HFF-Myc (cell line): ENCODE measurements at places on chromosomes 7 and 10.
A peak's percentile ranks its signal among the peaks of the same experiment; 100 is the strongest.

DNA sequence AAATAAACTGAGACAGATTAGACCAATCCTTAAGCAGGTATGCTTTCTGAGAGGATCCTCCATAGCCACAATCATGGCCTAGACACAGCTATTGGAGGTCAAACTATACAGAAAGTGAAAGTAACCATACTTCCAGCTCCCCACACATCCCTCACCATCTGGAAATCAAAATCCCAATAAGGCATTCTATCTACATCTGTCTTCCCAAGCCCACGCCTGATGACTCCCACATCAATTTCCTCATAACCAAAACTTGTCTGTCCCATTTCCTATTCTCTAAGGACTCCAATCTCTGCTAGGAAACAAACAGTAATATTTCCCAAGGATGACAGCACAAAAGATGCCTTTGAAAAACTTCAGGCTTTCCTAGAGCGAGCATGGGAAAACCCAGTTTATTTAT is 247.3 kb upstream of the HPS1 start:
- no peak for DNase-seq

- DNase-seq, result no peak
Observed at GRCh38 chr10:112842832-112843360, 107.2 kb upstream of the TCF7L2 start.

DNA sequence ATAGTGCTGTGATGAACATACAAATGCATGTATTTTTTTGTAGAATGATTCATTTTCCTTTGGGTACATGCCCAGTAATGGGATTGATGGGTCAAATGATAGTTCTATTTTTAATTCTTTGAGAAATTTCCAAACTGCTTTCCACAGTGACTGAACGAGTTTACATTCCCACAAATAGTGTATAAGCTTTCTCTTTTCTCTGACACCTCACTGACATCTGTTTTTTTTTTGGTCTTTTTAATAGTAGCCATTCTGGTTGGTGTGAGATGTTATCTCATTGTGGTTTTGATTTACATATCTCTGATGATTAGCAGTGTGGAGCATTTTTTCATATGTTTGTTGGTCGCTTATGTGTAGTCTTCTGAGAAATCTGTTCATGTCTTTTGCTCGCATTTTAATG is 195.0 kb upstream of the AGK start:
- DNase-seq, result no peak

DNA sequence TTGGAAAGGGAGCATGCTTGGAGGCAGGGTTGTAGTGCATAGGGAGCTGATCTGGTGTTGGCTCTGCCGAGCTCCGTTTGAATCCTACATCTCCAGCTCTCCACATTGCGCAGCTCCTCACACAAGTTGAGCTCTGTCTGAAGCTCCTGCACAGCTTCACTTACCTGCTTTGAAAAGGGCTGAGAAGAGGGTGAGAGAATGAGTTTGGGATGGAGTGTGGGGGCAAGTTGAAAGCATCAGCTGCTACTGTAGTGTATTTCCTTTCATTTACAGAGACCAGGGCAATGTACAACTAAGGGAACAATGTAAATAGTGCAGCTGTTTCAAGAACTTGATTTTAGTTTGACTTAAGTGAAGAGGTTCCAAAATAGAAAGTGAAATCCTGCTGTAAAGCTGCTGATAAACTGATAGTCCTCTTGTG is 88.5 kb downstream of the VTI1A start:
- no peak for DNase-seq

DNA sequence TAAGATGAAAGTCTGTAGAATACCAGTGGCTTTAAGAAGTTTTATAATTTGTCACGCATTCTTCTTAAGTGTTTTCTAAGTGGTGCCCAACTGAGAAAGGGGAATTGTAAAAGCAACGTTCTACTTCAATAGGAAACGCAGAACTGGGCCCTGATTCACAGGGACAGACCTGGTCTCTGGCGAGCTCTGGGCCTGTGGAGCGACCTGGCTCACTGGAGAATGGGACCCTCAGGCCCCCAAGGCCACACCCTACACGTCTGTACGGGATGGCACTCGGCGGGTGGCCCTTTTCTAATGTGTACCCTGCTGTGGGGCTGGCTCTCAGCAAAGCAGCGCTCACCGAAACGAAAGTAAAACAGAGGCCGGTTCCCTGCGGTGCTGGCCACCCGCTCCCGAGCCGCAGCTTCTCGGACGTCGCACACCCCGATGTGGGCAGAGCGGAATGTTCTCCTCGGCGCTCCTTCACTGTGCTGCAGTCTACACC is 205.0 kb downstream of the DIP2C start:
- DNase-seq, result no peak

GRCh38 chr7:134903073-134903790 is 83.1 kb upstream of the AGBL3 start:
- no peak for DNase-seq

GRCh38 chr10:104076743-104077160 is 8.9 kb downstream of the COL17A1 start:
- peak; percentile 33 for DNase-seq

DNA sequence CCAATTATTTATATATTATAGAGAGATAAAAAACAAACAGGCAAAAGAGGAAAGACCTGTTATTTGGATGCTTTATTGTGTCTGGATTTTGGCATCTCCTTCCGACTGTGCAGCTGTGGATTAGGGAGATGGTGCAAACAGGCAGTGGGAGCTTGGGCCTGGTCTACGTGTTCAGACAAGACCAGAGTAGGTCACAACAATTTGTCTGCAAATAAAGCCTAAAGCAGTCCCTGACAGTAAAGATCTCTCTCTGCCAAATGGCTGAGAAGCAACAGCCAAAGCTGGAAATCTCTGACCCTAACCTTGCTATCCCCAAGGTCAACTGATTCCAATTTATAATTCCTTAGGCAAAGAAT is 82.0 kb downstream of the ABLIM1 start:
- DNase-seq, result no peak

DNA sequence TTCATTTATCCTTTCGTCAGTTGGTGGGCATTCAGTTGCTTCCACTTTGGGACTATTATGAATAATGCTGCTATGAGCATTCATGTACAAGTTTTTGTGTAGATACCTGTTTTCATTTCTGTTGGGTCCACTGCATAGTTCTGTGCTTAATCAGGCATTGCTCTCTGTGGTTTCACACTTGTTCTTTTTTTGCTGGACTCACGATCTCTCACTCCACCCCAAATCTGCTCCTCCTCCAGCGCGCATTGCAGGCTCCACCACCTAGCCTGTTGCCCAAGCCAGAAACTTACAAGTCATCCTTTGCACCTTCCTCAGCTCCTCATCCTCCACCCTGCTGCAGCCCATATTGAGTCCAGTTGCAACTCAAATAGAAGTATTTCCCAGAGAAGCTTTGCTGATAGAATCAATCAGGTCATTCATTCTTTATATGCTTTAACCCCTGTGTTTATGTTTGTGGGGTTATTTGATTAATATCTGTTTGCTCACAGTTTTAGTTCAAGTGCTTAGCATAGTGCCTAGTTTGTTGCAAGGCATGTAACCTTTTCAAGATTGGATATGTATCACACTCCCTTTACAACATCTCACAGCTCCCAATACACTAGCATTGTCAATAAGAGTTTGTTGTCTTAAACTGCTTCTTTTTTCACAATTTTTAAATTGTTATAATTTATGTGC is 16.6 kb upstream of the AFAP1L2 start:
- no peak for DNase-seq

- peak; percentile 82 for DNase-seq
Observed at GRCh38 chr10:116211682-116212081, 61.3 kb downstream of the GFRA1 start.

- no peak for DNase-seq
Observed at GRCh38 chr10:89413398-89413912, 913 bp upstream of the IFIT5 start.

DNA sequence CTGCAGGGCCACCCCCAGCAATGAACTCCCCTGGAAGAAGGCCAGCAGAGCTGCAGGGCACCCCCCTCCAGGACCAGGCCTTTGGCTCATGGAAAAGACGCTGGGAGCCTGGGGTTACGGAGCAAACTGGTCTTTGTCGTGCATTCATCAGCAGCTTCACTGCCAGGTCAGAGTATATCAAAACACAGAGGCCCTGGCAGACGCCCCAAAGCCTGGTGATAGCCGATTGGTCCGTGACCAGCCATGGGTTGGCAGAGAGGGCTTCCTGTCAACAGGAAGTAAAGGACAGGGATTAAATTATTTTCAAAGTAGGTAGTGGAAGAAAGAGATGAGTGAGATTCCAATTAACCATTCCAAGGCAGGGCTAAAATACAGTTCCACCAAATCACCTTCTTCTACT is 9.0 kb downstream of the PRKAG2 start:
- DNase-seq, result no peak

DNA sequence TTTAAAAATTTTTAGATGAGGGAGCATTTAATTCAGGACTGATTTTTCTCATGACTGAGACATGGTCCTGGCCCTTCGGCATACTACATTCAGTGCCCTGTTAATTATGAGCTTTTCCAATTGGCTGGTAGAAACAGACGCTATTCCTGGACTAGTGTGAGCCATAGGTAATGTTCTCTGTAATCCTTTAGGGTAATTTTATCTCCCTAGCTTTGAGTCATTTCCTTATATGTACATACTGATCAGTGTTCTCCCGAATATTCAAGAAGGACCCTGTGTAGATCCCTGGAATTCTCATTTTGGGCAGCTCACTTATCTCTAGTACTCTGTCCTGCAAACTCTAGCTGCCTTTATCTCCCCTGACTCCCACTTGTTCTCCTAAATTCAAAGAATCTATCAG is 92.6 kb upstream of the NPY start:
- no peak for DNase-seq

DNA sequence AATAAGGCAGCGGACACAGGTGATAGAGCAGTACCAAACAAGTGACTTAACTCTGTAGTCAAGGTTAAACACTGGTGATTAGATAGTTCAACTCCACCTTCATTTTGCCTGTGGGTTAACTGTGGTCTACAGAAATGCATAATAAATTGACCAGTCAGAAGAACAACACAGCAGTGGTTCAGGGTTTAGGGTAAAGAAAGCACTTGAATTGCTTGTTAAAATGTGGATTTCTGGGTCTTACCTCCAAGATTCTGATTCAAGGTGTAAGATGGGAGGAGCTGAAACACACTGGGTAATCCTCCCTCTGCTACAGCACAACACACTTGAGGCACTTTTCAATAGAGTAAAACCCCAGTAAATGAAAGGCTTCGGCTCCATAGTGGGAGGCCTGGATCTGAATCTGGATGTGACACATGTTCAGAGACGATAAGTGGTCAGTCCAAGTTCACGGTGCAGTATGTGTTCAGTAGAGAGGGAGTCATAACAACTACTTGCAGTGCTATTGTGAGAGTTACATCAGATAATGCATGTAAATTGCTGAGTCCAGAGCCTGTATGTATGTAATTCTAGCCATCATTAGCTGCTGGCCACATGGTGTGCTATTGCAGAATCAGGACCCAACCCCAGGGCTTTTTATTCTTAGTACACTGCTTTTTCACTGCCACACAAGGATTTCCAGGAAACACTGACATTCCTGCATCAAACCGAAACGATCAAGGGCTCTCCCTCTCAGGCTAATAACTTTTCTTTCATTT is 141.7 kb downstream of the SORCS1 start:
- DNase-seq, result no peak

GRCh38 chr7:42692621-42693020 is 219.2 kb downstream of the C7orf25 start:
- DNase-seq, result peak; percentile 56

GRCh38 chr10:110534571-110534970 is 32.9 kb upstream of the SMC3 start:
- no peak for DNase-seq

- no peak for DNase-seq
Observed at GRCh38 chr7:140485500-140486265, 6.4 kb upstream of the MKRN1 start.

- DNase-seq, result no peak
Observed at GRCh38 chr7:141320287-141320686, 230.9 kb upstream of the AGK start.

GRCh38 chr7:517774-518629 is 1.6 kb downstream of the PDGFA start:
- DNase-seq, result no peak

GRCh38 chr7:112580717-112581435 is 100.1 kb downstream of the LSMEM1 start:
- no peak for DNase-seq

DNA sequence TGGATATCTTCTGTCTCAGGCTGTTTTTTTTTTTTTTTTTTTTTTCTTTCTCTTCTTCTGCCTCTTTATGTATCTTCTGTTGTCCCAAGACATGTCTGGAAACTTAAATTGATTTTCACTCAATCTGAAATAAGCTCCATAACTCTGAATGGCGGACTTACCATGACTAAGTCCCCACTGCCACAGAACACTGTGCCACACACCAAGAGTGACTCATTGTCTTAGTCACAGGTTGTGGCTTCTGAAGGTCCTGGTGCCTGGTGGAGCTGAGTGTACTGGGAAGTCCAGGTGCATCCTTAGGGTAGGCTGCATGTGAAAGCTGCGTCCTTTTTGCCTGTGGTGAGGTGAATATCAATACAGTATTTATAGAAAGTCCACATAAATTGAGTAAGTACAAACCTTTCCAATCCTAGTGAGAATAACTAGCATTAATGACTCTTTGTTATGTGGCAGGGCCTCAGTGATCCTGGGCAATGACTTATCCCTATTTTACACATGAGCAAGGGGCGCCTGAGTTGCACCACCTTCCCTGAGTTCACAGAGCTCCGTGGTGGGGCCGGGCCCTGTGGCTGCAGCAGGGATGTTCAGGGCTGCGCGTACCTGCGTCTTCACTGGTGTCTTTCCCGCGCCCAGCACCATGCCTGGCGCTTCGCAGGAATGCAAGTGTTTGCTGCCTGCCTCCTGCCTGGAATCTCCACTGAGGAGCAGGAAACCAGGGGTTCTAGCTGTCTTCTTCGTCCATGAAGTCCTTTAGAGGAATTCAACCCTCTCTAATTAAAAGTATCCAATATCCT is 4.3 kb downstream of the PFKP start:
- DNase-seq, result no peak

GRCh38 chr7:69130396-69130795 is 467.9 kb upstream of the AUTS2 start:
- DNase-seq, result no peak

GRCh38 chr10:54484186-54484585 is 316.8 kb downstream of the PCDH15 start:
- DNase-seq, result no peak

DNA sequence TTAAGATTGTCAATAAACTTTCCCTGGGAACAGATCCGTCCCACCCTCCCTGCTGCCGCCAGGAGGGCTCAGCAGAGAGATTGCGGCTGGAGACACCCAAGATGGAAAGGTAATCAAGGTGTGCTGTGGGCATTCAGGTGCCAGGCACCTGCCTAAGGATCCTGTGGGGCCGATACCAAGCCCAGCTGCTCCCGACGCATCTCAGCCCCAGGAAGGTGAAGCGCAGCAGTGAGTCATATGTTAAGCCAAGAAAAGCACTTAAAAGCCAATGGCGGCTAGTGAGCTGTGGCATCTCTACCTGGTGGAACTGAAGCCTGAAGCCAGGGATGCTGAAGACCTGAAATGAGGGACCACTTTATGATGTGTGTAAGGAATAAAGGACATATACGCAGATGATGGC is 6.1 kb downstream of the WDR86 start:
- DNase-seq, result no peak

- no peak for DNase-seq
Observed at GRCh38 chr7:76047305-76047810, 442 bp downstream of the STYXL1 start.
